ENCODE measurements at places on chromosomes 2 and 18.

GRCh38 chr2:193808877-193809276 is 1614.1 kb upstream of the TMEFF2 start:
- DNase-seq, result no peak

DNA sequence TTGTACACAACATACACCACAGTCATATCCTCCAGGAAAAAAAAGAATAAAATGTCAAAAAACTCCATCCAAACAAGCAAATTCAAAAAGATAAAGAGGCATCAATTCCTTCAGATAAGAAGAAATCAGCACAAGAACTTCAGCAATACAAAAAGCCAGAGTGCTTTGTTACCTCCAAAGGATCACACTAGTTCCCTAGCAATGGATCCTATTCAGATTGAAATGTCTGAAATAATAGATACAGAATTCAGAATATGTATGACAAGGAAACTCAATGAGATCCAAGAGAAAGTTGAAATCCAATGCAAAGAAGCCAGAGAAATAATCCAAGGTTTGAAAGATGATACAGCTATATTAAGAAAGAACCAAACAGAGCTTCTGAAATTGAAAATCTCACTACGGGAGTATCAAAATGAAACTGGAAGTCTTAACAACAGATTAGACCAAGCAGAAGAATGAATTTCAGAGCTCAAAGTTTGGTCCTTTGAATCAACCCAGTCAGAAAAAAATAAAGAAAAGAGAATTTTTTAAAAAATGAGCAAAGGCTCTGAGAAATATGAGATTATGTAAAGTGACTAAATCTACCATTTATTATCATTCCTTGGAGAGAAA is 80.6 kb downstream of the TRABD2A start:
- no peak for DNase-seq

GRCh38 chr18:41155025-41155424 is 800.0 kb upstream of the PIK3C3 start:
- no peak for DNase-seq

DNA sequence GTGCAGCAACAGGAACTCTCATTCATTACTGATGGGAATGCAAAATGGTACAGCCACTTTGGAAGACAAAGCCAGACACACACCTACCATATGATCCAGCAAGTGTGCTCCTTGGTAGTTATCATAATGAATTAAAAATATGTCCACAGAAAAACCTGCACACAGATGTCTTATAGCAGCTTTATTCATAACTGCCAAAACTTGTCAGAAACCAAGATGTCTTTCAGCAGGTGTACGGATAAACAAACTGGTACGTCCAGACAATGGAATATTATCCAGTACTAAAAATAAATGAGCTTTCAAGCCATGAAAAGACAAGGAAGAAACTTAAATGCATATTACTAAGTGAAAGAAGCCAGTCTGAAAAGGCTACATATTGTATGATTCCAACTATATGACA is 50.4 kb downstream of the CHMP3 start:
- DNase-seq, result no peak

GRCh38 chr2:139165041-139165440 is 384.9 kb upstream of the NXPH2 start:
- no peak for DNase-seq

GRCh38 chr2:60547841-60548240 is 5.6 kb downstream of the BCL11A start:
- no peak for DNase-seq

DNA sequence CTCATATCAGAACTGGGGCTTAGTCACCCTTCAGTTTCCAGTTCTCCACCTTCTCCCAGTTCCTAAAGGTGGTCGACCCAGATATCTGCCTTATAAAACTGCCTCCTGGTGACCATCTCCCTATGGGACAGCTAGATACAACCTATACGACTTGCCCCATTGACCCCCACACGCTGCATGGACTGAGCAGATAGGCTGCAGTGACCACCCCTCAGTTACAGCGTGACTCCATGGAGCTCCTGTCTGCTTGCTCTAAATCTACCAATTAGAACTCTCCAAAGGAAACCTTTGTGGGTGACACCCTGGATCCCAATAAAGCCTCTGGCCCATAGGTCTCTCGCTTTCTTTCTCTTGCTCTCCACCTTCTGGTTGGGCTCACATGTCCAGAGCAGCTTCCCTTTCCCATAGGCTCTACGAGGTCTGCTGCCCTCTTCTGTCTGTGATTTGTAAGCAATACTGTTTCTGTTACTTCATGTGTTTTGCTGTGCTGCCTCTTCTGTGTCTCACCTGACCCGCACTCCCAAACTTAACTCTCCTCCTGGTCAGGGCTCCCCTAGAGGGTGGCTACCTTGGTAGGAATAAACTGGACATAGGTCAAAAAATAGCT is 971.3 kb upstream of the FAM98A start:
- DNase-seq, result no peak

DNA sequence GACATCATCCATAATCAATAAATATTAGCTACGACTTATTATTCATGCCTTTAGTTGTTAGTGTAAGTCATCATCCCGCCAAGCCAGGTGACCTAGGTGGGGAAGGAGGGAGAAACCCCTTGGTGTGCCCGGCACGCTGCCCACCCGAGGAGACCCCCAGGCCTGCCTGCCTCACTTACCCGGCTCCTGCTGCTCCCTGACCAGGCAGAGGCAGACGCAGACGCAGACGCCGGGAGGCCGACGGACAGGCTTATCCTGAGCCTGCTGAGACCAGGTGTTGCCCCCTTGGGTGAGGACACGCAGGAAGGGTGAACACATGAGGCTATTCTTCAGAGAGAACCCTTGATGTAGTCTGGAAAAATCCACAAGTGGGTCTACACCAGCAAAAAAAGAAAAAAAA is 401.8 kb downstream of the GALR1 start:
- no peak for DNase-seq

Data from AG04449 (cell line).